ENCODE measurements at places on chromosomes 7 and 10. TPM values are rescaled to one million over a fixed set of nuclear protein-coding genes. Genes with fewer than 3 reads are reported as not detected.

The ZRANB1 gene
- total RNA-seq, result 46.7 TPM

The EXOC6 gene
- 28.0 TPM for total RNA-seq

The ARHGEF5 gene
- total RNA-seq, result 4.3 TPM

The ZNF273 gene
- 36.0 TPM for total RNA-seq

The ZNF804B gene
- 0.39 TPM for total RNA-seq

The ACSM6 gene
- total RNA-seq, result not detected

The GCK gene
- total RNA-seq, result 1.2 TPM

The ASNS gene
- 54.1 TPM for total RNA-seq

The AQP1 gene
- total RNA-seq, result 28.1 TPM
